ENCODE measurements at places on chromosomes 6 and 20.

GRCh38 chr6:49739423-49739822 lies 4.8 kb downstream of the CRISP3 start:
- no peak for DNase-seq
- H3K4me3 ChIP-seq: no peak overlapping the region
- H3K27ac ChIP-seq: no peak overlapping the region
- H3K27me3 ChIP-seq: no peaks in the 10 kb centered on the region

DNA sequence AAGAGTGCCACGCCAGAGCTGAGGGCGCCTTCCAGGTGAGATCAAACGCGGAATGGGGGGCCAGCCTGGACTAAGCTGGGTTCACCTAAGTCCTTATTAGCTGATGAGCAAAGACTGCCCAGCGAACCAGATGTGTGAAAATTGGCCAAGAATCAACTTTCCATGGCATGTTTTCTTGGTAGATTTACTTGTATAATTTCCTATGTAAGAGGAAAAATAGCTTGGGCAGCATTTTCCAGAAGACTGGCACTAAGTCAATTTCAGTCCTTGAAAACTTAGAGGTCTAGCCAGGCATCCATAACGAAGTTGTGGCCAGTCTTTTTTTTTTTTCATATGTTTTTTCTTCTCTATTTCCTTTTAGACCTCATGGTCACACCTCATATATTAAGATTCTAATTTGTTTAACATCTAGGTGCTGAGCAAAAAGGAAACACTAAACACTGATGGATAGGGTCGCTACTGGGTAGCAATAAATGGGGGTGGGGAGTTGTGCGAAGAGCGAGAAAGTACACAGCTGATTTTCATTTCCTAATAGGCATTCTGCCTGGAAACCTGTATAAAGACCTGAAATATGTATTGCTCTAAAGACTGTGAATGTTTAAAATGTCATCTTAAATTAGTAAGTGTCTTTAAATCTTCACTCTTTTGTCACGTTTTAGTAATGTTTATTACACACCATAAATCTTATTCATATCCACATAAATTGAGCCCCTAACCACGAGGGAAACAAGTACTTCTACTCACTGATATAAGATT lies 188.8 kb downstream of the CD83 start:
- no peak for DNase-seq
- H3K36me3 ChIP-seq: no peaks in the 10 kb centered on the region
- no peak overlapping the region for H3K27ac ChIP-seq
- no peak overlapping the region for H3K4me3 ChIP-seq
- H3K27me3 ChIP-seq: no peaks in the 10 kb centered on the region

- H3K4me3 ChIP-seq: no peak overlapping the region
- H3K27ac ChIP-seq: no peak overlapping the region
- no peak for DNase-seq
Observed at GRCh38 chr20:47768016-47768824, 17.1 kb downstream of the SULF2 start.

DNA sequence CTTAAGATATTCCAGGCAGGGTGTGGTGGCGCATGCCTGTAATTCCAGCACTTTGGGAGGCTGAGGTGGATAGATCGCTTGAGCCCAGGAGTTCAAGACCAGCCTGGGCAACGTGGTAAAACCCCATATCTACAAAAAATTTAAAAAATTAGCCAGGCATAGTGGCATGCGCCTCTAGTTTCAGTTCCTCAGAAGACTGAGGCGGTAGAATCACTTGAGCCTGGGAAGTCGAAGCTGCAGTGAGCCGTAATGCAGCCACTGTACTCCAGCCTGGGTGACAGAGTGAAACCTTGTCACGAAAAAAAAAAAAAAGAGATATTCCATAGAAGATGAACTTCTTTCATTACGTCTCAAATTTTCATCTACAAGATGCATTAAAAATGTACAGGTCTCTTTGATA lies 46.7 kb upstream of the ISM1 start:
- DNase-seq: no peak
- peaks cover 8% of the 10 kb centered on the region for H3K27me3 ChIP-seq
- H3K27ac ChIP-seq: no peak overlapping the region
- peaks cover 2% of the 10 kb centered on the region for H3K36me3 ChIP-seq
- no peaks in the 10 kb centered on the region for H3K4me1 ChIP-seq

DNA sequence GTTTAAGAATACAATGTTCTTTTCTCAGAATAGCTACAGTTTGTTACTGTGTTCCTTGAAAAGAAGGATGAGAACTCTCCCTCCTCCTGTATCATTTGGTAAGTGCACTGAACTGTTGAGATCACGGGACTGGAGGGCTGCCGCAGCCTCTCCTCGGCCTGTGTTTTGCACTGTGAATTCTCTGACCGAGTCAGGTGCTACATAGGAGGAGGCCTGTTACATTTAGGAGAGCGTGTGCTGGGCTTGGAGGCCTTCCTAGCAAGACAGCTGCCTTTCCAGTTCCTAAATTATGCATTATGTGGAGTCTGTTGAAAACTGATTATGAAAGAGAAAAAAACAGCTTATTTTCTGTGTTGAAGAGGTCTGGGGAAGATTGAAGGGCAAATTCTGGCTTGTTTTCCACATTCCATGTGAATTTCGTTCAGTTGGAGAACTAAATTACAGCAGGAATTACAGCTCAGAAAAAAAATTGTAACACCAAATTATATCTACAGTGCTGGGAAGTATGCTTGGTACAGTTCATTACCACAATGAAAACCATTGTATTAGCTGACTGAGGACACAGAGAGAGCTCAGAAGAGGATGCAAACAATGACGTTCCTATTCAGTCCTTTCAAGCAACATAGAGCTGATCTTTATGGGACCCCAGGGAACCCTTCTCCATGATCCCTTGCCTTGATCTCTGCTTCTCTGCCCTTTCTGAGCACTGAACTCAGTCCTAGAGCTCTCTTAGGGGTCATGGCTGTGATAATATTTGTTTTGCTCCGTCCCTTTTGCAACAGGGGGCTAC lies 2.8 kb downstream of the TMC2 start:
- no peak for DNase-seq
- peaks cover 44% of the 10 kb centered on the region for H3K27me3 ChIP-seq
- no peak overlapping the region for H3K27ac ChIP-seq
- no peak overlapping the region for H3K4me3 ChIP-seq
- H3K4me1 ChIP-seq: no peaks in the 10 kb centered on the region

- H3K27ac ChIP-seq: no peak overlapping the region
- H3K4me1 ChIP-seq: no peaks in the 10 kb centered on the region
- DNase-seq: no peak
- no peaks in the 10 kb centered on the region for H3K36me3 ChIP-seq
- H3K27me3 ChIP-seq: no peaks in the 10 kb centered on the region
- H3K4me3 ChIP-seq: no peak overlapping the region
Observed at GRCh38 chr6:47235964-47236760, 73.5 kb downstream of the TNFRSF21 start.

DNA sequence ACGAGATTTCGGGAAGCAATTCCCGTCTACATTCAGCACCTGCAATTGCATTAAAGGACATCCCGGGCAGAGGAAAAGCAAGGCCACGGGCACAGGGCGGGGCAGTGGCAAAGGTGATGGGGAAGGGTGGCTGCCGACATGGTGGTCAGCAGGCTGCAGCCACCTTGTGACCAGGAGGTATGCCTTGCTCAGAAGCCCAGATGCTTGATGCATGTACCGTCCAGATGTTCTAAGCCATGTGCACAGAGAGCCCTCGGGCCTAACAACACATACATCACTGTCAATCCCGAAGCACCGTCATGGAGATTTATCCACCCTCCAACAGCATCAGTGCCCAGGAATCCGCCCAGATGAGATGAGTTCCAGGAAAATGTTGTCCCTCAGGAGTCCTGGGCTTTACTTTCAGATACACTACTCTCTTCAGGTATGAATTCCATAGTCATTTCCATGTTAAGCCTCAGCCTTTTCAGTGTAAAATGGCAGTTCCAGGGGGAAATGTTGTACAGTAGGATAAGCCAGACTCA lies 77.8 kb upstream of the FRMD1 start:
- no peak for DNase-seq
- peaks cover 21% of the 10 kb centered on the region for H3K27me3 ChIP-seq
- no peak overlapping the region for H3K27ac ChIP-seq
- H3K4me1 ChIP-seq: no peaks in the 10 kb centered on the region
- H3K36me3 ChIP-seq: no peaks in the 10 kb centered on the region

DNA sequence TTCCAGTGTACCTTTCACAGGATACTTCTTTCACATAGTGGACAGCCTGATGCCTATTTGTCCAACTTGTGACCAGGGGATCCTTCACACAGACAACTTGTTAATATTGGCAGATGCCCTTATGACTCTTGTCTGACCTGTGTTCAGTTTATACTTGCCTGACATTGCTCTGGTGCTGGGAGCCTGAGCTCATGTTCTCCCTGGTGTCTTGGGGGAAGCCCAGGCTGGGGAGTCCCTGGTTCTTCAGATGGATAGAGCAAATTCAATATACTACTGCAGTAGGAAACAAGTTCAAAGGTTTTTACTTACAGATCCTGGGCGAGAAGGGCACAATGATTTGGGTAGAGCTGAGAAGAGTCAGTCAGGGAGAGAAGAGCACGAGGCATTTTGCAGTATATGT lies 76.1 kb downstream of the NKAIN2 start:
- DNase-seq: no peak
- H3K4me3 ChIP-seq: no peak overlapping the region
- H3K27me3 ChIP-seq: no peaks in the 10 kb centered on the region
